ENCODE measurements at places on chromosomes 1 and 21. TPM values are rescaled to one million over a fixed set of nuclear protein-coding genes. Genes with fewer than 3 reads are reported as not detected.

Gene SPRR2D
- not detected for total RNA-seq

Gene SRGAP2C
- total RNA-seq, result 4.1 TPM

Gene SFN
- total RNA-seq, result 1,068 TPM

Gene UMODL1
- total RNA-seq, result not detected

Gene KLHDC7A
- not detected for total RNA-seq

Gene PSRC1
- 1.1 TPM for total RNA-seq
